Neural crest cell (in vitro differentiated cells): ENCODE measurements at places on chromosomes 7 and 10. TPM values are rescaled to one million over a fixed set of nuclear protein-coding genes. Genes with fewer than 3 reads are reported as not detected.

HEPACAM2 gene
- total RNA-seq, result not detected in 2 replicates

DNA sequence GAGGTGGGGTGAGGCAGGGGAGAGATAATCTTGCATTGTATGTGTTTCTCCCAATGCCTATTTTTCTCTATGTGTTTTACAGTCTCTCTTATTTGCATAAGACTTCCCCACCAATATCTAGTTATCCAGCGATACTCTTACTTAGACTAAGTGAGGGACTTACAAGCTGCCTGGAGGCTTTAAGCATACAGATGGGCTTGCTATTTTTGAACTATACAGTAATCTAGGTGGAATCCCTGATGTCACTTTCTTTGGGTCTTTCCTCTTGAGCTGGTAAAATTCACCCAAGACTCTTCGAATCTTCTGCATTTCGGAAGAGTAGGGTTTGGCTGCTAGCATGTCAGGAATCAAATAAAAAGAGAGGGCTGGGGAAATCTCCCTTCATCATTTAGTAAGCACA is 76.6 kb downstream of the NDUFB2 start:
- peaks cover 10% of the 10 kb centered on the region for H3K36me3 ChIP-seq
- H3K4me1 ChIP-seq, result no peaks in the 10 kb centered on the region
- DNase-seq, result no peak
- H3K27ac ChIP-seq, result no peak overlapping the region

IFIT1B gene
- not detected in 2 replicates for total RNA-seq

DNA sequence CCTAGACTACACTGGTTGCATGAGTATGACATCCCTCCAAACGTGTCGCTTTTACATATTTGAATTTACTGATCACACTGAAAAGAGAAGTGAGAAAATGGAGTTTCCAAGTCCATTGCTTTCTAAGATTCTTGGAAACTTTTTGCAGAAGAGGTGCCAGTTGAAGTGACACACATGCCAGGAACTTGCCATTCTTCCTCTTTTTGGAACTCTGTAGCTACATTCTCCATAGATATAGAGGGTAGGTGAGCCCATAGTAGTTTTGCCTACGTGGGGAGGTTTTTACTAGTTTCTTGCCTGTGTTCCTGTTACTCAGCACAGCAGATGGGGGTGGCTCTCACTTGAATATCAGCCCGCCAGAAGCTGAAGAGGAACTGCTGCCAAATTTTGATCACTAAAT is 286.6 kb upstream of the NRP1 start:
- H3K4me3 ChIP-seq, result no peak overlapping the region
- no peaks in the 10 kb centered on the region for H3K27me3 ChIP-seq
- H3K36me3 ChIP-seq, result no peaks in the 10 kb centered on the region
- H3K4me1 ChIP-seq, result no peaks in the 10 kb centered on the region
- no peak for DNase-seq

NAT16 gene
- total RNA-seq, result 0.70 and 1.7 TPM in 2 replicates

DNA sequence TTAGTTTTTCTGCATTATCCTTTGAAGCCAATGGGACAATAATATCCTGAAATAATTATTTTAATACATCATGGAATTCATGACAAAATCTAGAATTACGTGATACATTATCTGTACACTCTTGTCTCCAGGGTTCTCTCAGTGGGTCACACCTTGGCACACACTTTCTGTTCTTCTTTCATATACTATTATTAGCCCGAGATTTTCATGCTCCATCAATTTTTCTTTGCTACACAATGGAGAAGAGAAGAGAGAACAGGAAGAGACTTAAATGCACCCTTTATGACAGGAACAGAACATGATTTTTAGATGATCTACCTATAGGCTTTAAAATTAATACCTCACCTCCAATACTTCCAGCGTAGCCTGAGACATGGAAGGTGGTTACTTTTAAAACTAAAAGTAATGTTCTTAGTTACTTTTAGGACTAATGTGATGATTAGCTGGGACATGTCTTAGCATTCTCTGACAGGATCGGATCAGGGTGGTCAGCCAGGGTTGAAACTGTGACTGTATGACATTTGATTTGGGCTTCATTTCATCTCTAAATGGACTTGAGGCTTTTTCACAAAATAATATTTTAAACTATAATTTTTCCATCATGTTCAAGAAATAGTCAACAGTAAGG is 148.2 kb upstream of the WNT16 start:
- H3K4me3 ChIP-seq, result no peak overlapping the region
- no peaks in the 10 kb centered on the region for H3K36me3 ChIP-seq
- H3K4me1 ChIP-seq, result no peaks in the 10 kb centered on the region
- H3K27ac ChIP-seq, result no peak overlapping the region

OPTN gene
- 6.2 and 7.5 TPM in 2 replicates for total RNA-seq

DNA sequence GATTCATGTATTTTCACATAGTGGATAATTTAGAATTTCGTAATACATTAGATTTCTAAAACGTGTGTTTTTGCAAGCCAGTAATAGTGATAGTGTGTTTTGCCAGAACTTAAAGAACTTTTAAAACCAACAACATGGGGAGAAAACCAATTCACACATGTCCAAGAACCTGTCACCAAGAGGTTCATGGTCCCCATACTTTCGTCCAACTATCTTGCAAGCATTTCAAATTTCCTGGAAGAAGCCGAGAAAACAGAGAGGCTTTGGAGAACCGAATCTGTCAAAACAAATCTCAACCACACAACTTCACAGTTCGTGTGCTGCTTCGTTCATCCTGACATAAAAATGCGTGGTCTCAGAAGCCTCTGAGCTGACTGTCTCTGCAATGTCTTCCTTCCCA is 31.9 kb downstream of the GFRA1 start:
- peaks cover 42% of the 10 kb centered on the region for H3K4me1 ChIP-seq
- no peak overlapping the region for H3K4me3 ChIP-seq
- no peak for DNase-seq

GRCh38 chr7:141617280-141617679 is 66.1 kb downstream of the AGK start:
- no peak overlapping the region for H3K27ac ChIP-seq
- H3K4me3 ChIP-seq, result no peak overlapping the region
- peaks cover 27% of the 10 kb centered on the region for H3K36me3 ChIP-seq
- DNase-seq, result no peak
- no peaks in the 10 kb centered on the region for H3K27me3 ChIP-seq

GRCh38 chr10:71731791-71732190 is 12.2 kb upstream of the C10orf105 start:
- H3K27ac ChIP-seq, result no peak overlapping the region
- no peak for DNase-seq
- H3K4me1 ChIP-seq, result no peaks in the 10 kb centered on the region
- no peaks in the 10 kb centered on the region for H3K27me3 ChIP-seq
- no peak overlapping the region for H3K4me3 ChIP-seq

CPN1 gene
- not detected in 2 replicates for total RNA-seq

BTBD16 gene
- not detected in 2 replicates for total RNA-seq

DNA sequence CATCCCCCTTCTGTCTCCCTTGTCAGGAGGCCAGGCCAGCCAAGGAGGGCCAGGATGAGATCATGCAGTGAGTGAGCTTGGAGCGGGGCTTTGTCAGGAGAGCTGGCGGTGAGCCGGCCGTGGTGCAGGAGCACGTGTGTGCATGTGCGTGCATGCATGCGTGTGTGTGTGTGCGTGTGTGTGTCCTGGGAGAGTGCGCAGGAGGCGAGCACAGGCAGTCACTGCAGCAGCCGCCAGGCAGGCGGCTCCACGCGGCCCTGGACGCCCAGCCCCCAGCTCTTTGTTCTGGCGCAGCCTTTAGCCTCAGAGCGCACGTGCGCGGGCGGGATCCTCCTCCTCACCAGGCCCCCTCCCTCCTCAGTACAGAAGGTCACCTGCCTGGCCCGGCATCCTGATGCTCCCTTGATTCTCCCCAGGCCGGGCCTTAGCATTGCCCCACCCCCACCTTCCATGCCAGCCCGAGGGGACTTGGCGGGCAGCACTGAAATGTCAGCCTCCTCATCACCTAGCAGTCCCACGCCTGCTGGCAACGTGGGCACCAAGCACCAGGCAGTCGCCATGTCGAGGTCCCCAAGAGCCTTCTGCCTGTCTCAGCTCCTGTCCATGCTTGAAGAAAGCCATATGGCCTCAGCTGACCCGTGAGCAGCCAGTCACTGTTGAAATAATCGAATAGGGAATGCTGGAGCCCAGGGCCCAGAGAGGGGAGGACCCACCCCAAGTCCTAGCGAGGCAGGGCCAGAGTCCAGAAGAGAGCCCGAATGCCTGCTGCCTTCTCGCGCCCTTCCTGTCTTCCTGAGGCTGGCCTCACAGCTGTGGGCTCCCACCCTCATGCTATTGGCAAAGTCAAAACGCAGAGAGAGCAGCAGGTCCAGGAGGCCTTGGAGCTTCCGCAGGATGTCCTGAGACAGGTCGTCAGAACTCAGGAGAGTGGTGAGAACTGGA is 125.9 kb upstream of the PPIF start:
- peaks cover 19% of the 10 kb centered on the region for H3K36me3 ChIP-seq
- peak overlapping the region; percentile 98 for H3K27ac ChIP-seq
- peaks cover 57% of the 10 kb centered on the region for H3K4me1 ChIP-seq
- peak; percentile 60 for DNase-seq
- peak overlapping the region; percentile 69 for H3K4me3 ChIP-seq

IGFBP3 gene
- total RNA-seq, result 35.2 and 40.2 TPM in 2 replicates

- H3K27ac ChIP-seq, result no peak overlapping the region
- no peaks in the 10 kb centered on the region for H3K4me1 ChIP-seq
- no peak for DNase-seq
- no peaks in the 10 kb centered on the region for H3K36me3 ChIP-seq
- peaks cover 5% of the 10 kb centered on the region for H3K27me3 ChIP-seq
Measured at GRCh38 chr10:49629431-49629881, 15.6 kb downstream of the CHAT start.

- no peak overlapping the region for H3K27ac ChIP-seq
- no peak overlapping the region for H3K4me3 ChIP-seq
- H3K27me3 ChIP-seq, result peaks cover 35% of the 10 kb centered on the region
Measured at GRCh38 chr10:123778719-123779517, 112.7 kb downstream of the CPXM2 start.

TMEM243 gene
- total RNA-seq, result 20.3 and 21.8 TPM in 2 replicates
